ENCODE measurements at places on chromosomes 13 and 19. TPM values are rescaled to one million over a fixed set of nuclear protein-coding genes. Genes with fewer than 3 reads are reported as not detected.

The PSG2 gene
- not detected for total RNA-seq

The METTL21C gene
- 1.8 TPM for total RNA-seq

The HS6ST3 gene
- total RNA-seq = 0.36 TPM

The C19orf67 gene
- total RNA-seq = 0.27 TPM

The GGN gene
- not detected for total RNA-seq

The LILRB5 gene
- total RNA-seq = not detected

The ANGPTL8 gene
- total RNA-seq = not detected

The IL11 gene
- total RNA-seq = 1.6 TPM

The WDR62 gene
- 10.1 TPM for total RNA-seq

The NCCRP1 gene
- not detected for total RNA-seq

The GPC6 gene
- total RNA-seq = 92.6 TPM

The CD209 gene
- total RNA-seq = not detected

The HSPBP1 gene
- 48.3 TPM for total RNA-seq

The ZNF600 gene
- 3.8 TPM for total RNA-seq

The NPAS1 gene
- total RNA-seq = 0.49 TPM

The ZNF418 gene
- 13.6 TPM for total RNA-seq

The ACER1 gene
- total RNA-seq = not detected

The FGF21 gene
- not detected for total RNA-seq

The TMC4 gene
- total RNA-seq = 0.27 TPM

The FPR2 gene
- total RNA-seq = not detected

The NXNL1 gene
- total RNA-seq = not detected

The RAB3A gene
- total RNA-seq = 2.8 TPM

The SPACA4 gene
- total RNA-seq = not detected

The ATP7B gene
- 1.3 TPM for total RNA-seq

The GPR183 gene
- not detected for total RNA-seq

The TSSK6 gene
- total RNA-seq = 4.3 TPM

The ZNF541 gene
- 0.27 TPM for total RNA-seq

Measured in fibroblast of the aortic adventitia (primary cell).